BE2C (cell line): ENCODE measurements at places on chromosomes 11 and 22.
A peak's percentile ranks its signal among the peaks of the same experiment; 100 is the strongest.

DNA sequence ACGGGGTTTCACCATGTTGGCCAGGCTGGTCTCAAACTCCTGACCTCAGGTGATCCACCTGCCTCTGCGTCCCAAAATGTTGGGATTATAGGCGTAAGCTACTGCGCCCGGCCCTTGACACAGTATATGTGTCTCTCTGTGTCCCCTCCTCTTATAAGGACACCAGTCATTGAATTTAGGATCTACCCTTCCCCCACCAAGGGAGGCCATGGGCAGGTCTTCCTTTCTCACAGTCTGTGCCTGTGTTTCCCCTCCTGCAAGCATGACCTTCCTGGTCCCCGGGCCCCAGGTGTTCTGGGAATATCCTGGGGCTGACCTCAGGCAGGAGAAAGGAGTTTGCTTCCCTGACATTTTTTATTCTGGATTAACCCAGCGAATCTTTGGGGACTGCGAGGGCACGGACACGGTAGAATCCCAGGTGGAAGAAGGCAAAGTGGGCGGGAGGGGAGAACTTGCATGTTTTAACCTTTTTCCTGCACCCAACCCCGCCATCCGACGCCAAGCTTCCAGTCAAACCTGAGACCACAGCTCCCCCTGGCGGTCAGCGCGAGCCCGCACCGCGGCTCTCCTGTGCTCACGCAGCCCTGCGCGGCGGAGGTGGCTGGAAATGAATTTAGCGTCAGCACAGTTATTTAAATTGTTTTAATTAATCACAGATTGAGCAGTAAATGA lies 42.1 kb upstream of the ISX start:
- peak; percentile 78 for DNase-seq

GRCh38 chr22:30582788-30583545 lies 8.5 kb upstream of the GAL3ST1 start:
- no peak for DNase-seq

DNA sequence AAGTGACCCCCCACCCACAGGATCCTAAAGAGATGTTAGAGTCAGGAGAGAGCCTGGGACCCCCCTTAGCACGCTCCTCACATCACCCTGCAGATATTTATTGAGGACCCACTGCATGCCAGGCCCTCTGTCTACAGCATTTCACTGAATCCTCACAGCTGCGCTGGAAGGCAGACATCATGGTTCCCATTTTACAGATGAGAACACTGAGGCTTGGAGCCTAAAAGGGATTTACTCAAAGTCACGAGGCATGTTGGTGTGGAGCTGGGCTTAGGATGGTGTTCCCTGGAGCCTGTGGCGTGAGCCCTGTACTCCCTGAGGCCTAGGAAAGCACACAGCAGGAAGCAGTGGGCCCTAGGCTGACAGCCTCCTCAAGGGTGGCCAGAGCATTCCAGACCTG lies 39.2 kb upstream of the LRRC32 start:
- no peak for DNase-seq

DNA sequence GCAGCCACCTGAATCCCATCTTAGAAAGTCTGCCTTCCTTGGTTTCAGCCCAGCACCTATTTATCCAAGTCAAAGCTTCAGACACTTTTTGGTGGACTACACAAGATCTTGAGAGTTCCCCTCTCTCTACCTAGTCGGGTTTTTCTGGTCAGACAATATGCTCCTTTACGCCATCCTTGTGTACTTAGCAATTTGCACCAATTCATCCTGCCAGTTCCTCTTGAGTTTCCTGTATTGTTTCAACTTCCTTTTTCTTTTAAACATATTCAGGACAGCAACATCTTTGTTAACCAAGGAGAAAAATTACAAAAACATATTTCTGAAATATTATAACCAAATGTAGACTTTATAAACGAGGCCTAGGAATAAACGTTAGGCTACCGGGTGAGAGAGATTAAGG lies 368.2 kb upstream of the CADM1 start:
- DNase-seq = no peak

DNA sequence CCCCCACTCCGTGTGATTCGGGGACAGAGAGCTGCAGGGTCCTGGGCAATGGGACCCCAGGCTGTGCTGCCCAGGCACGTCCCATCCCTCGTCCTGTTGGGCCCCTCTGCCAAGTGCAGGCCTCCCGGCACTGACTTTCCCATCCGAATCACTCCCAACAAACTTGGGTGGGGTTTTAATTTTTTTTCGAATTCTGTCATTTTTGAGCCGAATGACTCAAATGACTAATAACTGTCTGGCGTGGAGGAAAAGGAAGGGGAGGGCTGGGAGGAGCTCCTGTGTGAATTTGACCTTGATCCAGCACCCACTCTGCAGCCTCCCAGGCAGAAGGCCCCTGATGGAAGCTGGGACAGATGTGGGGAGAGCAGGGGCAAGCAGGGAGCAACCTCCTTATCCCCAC lies 1173.2 kb downstream of the BRD1 start:
- DNase-seq = no peak

DNA sequence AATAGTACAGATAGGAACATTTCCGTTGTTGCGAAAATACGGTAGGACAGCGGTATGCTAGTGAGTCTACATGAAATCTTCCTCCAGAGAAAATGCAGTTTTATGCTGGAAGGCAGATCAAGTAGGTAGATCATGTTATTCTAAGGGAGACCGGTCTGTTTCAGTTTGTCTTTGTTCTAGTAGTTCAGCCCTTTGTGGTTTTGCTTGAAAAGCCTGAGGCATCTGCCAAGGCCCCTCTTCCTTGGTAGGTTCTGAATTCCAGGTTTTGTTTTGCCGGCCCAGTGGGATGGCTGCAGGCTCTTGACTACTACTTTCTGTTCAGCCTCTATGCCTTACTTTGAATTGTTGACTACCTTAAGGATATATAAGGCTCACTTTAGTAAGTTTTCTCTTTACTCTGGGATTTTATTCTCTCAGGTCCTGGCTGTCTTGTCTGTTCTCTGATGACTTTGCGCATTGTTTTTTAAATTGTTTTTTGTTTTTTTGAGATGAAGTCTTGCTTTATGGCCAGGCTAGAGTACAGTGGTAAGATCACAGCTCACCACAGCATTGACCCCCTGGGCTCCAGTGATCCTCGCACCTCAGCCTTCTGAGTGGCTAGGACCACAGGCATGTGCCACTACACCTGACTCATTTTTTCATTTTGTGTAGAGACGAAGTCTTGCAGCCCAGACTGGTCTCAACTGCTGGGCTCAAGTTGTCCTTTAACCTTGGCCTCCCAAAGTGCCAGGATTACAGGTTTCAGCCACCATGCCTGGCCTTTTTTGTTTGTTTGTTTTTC lies 53.7 kb downstream of the HIPK3 start:
- DNase-seq = no peak

- DNase-seq = no peak
These were observed 686.9 kb downstream of the FAM181B start for GRCh38 chr11:82046778-82047177.

DNA sequence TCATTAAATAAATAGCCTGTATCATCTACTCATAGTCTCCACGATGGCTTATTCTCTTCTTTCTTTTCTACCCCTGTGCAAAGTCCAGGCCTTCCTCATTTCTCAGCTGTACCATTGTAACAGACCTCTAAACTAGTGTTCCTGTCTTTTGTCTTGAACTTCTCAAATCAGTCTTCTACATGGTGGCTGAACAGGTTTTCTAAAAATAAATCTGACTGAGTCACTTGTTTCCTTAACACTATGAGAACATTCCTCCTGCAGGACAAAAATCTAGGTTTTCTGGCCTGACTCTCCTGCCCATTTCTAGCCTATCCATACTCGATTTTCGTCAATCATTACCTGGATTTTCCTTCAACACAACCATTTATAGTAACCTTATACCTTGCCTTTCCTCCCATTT lies 1080.8 kb upstream of the TENM4 start:
- DNase-seq = no peak

GRCh38 chr22:35627267-35628041 lies 10.3 kb upstream of the MB start:
- DNase-seq = peak; percentile 78

DNA sequence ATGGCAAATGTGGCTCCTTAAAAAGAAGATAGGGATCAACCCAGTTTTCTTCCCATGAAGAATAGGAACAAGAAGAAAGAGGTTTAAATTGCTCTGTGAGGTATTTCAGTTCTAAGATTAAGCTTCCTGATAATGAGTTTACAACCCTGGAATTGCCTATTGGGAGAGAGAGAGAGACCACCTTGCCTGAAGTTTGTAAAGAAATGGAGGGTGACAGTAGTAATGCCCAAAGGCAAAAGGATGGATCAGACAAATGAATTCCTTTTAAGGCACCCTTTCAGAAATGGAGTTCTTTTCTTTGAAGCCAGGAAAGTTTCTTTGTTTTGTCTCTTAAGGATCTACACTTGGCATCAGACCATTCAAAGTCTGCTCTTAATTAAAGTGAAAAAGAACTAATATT lies 74.3 kb downstream of the DDIAS start:
- no peak for DNase-seq

DNA sequence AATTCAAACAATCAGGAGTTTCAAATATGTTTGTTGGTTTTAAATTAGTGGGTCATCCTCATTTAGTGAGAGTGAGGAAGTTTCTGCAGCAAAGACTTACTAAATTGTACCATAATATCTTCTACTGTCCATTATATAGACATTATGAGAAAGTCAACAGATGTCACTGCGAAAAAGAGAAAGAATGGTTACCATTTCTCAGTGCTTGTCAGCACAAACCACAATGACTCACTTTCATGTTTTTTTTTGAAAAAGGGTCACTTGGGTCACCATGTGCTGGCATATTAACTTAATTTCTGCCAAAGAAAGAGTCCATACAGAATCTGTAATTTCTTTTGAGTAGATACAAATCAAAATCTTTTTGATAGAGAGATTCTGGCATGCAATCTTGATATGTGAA lies 924.6 kb upstream of the FAT3 start:
- no peak for DNase-seq

DNA sequence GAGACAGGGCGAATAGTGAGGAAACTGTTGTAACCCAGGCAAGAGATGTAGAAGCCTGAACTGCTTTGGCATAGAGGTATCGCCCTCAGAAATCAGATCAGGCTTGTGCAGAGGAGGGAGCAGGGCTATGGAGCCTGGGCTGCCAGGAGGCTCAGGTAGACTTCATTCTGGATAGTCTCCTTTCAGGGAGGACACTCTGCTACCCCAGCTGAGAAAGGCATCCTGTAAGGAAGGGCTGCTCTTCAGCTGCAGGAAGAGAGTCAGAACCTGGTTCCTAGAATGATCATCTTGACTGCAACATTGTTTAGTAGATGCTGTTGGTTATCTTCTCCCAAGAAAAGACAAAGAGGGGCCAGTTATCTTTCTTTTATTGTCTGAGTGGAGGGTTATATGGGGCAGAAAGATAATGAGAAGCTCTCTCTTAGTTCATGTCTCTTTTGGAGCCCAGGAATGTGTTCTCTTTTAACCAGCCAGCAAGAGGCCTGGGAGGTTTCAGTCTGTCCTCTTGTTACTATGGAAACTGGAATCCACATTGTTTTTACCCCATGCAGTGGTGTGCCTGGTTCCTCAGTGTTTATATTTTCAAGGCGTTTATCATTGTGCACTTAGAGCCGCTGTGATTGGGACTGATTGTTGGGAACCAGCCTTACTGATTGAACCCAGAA lies 95.7 kb downstream of the STIM1 start:
- DNase-seq = no peak

DNA sequence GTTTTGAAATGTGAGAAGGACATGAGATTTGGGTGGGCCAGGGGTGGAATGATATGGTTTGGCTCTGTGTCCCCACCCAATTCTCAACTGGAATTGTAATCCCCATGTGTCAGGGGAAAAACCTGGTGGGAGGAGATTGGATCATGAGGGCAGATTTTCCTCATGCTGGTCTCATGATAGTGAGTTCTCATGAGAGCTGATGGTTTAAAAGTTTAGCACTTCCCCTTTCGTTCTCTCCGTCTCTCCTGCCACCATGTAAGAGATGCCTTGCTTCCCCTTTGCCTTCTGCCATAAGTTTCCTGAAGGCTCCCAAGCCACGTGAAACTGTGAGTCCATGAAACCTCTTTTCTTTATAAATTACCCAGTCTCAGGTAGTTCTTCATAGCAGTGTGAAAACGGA lies 113.5 kb downstream of the FCHSD2 start:
- DNase-seq = no peak

- DNase-seq = no peak
These were observed 179.2 kb upstream of the ARHGAP20 start for GRCh38 chr11:110891411-110891810.

DNA sequence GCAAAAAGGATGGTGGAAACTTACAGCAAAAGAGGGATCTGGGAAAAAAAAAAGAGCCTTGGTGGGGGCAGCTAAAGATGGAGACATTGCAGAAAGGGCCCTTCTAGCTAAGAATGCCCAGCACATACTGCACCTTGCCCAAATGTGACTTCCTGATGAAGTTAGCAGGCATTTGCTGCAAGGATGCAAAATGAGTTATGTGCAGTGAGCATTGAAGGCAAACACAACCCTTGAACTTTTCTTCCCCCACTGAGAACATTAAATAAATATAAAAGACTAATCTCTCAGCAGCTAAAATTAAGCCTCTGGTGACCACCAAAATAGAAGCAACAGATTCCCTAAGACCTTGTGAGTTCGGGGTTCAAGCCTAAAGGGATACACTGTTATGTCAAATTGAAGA lies 129.9 kb downstream of the ARL14EP start:
- no peak for DNase-seq

DNA sequence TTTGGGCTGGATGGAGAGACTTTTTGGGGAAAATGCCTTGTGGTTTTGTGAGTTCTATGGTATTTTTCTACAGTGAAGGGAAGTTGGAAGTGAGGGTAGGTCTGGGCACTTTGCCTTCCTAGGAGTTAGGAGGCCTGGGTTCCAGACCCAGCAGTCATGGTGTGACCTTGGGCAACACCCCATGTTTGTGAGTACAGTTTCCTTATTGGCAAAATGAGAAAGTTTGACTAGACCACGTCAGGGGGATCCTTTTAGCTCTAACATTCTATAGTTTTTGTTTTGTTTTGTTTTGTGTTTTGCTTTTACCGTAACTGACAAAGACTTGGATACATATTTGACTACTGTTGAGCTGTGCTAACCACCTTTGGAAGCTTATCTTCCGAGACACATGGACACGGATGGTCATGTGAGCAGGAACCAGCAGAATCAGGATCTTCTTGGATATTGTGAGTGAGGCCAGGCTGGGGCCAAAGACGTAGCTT lies 109.0 kb downstream of the PKNOX2 start:
- no peak for DNase-seq

GRCh38 chr22:37328017-37328416 lies 45.7 kb downstream of the CYTH4 start:
- DNase-seq = no peak

DNA sequence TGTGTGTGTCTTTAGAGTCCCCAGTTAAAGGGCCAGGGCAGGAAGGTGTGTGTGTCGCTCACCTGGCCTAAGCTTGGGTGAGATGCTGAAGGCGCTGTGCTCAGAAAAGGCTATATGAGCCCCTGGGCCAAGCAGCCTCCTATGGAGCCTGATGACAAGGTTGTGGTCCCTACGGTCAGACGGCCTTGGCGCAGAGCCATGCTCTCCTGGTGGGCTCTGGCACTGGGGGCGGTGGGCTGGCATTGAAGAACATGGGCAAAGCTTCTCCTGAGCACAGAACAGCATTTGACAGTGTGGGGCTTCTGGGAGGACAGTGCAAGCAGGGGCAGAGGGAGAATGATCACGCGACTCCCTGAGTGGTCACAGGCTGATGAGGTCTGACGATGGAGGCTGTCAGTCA lies 10.7 kb upstream of the LRRC10B start:
- DNase-seq = no peak

GRCh38 chr22:35452351-35452781 lies 52.4 kb downstream of the MCM5 start:
- no peak for DNase-seq

GRCh38 chr11:83554876-83555275 lies 268.7 kb upstream of the CCDC90B start:
- peak; percentile 45 for DNase-seq

GRCh38 chr11:127274328-127274676 lies 273.7 kb upstream of the KIRREL3 start:
- no peak for DNase-seq

GRCh38 chr22:42228483-42228882 lies 42.0 kb downstream of the TCF20 start:
- no peak for DNase-seq
